ENCODE measurements at places on chromosomes 4 and X.

DNA sequence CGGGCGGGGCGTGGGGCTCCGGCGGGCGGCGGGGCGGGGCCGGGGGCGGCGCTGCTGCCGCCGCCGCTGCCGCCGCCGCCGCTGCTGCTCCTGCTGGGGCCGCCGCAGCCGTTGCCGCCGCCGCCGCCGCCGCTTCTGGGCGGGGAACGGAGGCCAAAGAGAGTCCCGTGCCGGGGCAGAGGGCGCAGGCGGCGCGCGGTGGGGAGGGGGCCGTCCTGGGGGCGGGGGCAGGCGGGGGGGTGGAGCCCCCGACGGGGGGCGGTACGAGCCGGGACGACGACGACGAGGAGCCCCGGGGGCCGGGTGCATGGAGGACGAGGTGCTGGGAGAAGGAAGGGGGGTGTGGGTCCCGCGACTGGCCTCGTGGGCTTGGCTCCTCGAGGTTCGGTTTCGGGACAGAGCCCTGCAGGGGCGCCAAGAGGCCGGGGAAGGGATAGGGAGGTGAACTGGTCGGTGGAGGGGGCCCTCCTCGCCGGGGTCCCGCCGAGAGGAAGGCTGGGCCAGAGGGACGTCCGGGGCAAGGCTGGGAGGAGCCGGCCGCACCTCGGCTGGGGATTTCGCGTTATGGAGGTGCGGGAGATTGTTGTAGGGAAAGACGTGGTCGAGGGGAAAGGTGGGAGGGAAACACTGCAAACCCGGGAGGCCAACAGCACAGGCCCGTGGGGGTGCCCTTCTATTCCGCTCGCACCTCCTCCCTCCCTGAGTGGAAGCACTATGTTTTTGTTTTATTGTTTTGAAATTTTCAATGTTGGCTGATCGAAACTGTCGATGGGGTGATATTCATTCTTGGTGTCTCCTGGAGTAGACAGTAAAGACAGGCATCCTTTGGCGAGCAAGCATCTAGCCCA is 1.9 kb downstream of the BCORL1 start:
- no peak for DNase-seq

GRCh38 chr4:36282503-36283030 is 1.2 kb downstream of the DTHD1 start:
- no peak for DNase-seq

- DNase-seq, result no peak
Observed at GRCh38 chr4:145795521-145795920, 115.6 kb downstream of the C4orf51 start.

DNA sequence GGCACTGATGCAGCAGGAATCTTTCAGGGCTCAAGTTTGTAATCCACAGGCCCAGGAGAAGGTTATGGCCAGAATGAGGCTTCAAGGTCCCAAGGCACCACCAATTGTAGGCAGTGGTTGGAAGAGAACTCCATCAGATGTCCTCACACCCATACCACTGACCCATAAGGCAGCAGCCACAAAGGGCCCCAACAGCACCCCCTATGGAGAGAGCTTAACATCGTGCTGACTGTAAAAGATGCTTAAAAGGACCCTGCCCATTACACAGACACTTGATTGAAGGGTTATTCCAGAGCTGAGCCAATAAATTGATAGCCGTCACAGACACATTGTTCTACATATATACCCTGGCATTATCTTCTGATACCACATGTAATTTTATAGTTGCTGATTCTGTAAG is 113.7 kb downstream of the SOWAHB start:
- no peak for DNase-seq

DNA sequence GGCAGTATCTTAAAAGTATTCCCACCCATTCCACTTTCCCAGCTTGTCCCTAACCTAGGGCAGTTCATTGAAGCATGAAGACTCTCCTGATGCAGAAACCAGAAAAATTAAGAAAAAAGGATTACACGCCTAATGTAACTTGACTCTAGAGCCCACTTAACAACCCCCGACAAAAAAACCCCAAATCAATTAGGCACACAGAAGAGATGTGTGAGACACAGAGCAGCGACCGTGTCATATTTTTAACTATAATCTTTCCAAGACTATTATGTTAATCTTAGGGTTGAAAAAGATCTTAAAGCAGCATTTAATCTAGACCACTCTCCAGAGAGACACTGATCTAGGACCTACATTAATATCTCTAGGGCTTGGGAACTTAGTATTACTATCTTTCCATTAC is 1.3 kb downstream of the YTHDC1 start:
- no peak for DNase-seq

GRCh38 chr4:10006601-10007435 is 14.5 kb downstream of the SLC2A9 start:
- DNase-seq, result no peak

DNA sequence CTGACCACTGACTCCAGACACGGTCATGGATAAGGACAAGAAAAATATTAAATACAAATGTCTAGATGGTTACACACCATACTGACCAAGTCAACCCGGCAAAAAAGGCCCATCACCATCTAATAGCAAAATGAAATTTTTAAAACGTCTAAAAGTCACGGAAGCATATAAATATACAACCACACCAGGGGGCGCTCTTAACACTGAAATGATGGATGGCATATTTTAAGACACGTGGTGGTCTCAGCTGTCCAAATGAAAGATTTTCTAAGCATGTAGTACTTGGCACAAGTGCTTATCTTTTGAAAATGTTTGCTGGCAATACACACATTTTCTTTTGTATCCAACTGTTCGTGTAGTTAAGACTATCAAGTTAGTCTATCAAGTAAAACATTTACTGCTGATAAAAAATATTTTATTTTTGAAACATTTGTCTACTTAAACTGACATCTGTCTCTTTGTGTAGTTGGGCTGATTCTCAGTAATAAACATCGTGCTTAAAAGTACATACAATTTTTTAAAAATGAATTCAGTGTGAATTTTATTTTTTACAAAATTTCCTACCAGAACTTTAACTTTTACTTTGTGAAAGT is 64.6 kb downstream of the COX7B2 start:
- DNase-seq, result peak; percentile 25

DNA sequence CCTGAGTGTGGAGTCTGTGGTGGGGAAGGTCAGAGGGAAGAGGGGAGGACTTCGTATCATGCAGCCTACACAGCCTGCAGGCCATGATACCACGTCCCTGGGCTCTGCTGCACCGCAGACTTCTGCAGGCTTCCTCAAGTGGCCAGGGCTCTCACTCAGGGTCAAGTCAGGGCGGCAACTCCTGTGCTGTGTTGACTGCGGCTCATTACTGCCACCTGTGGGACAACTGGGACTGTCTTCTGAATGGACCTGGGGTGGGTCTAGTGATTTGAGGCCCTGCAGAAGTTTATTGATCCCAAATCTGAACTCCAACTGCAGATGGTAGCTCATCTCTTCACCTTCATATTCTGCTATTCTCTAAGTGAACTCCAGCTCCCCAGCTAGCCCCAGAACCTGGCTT is 167.1 kb downstream of the NSUN7 start:
- no peak for DNase-seq

DNA sequence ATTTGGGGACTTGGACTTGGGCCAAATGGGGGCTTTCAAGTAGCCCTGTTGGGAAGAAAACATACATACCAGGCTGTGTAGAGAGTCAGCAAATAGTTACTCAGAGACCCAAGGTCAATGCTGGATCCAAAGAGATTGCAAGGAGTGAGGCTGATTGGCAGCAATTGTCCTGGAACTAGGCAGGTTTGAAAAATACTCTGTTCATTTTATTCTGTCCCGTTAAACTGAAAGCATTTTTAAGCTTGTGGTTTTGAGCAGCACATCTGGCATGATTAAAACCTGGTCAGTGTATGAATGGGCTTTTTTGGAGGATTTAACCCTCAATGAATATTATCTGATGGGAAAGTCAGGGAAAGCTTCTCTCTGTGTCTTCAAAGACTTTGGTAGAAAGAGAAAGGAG is 294.3 kb upstream of the BOD1L1 start:
- DNase-seq, result no peak

DNA sequence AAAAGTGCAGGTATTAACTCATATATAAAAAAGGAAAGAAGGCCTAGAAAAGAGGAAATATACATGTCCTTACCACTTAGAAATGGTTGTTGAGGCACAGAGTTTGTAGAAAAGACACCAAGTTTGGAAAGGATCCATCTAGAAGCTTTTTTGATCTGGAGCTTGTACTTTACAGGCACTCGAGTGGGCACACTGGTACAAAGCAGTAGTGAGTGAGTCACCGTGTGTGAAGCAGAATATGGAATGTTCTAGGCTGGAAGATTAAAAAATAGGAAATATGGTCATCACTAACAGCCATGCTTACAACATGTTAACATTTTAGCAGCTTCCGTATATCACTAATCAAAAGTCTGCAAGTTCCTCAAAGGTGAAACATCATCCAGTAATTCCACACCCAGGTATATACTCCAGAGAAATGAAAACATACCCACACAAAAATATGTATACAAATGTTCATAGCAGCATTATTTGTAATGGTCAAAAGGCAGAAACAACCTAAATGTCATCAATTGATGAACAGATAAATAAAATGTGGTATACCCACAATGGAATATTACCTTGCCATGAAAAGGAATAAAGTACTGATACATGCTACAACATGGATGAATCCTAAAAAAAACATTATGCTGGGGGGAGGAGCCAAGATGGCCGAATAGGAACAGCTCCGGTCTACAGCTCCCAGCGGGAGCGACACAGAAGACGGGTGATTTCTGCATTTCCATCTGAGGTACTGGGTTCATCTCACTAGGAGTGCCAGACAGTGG is 69.5 kb downstream of the FRYL start:
- no peak for DNase-seq

DNA sequence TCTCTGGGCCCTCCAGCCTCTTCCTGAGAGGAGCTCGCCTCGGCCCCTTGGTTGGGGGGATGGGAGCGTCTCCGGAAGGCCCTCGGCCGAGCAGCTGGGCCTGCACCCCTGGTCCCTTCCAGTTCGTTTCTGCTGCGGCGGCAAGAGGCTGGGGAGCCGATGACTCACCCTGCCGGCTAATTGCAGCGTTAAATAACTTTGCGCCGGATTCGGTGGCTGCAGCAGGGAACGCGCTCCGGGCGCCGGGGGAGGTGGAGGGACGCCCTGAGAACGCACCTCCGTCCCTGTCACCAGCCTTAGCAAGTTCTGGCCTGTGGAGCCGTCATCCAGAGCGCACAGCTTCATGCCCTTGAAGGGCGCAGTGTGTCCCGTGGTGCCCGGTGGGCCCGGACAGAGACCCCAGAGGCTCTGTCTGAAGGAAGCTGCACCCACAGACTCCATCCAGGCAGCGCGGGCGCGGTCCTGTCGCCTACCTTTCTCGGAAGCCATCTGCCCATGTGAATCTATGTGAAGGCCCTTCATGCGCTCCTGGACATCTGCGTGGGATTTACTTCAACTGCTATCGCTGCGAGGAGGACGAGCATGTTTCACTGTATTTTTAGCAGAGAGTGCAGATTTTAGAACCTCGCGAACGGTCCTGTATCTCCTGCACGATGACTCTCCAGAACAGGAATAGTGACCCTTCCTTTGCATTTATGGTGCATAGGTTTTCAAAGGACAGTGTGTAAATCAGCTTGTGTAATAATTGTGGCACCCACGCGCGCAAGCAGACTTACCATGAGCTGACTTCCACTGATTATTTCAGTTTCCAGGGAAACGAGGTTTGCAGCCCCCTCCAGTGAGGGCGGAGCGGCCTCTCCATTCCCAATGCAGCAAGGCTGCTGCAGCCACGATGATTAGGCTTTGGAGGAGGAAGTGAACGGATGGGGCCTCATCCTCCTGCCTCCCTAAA is 1.7 kb upstream of the TMEM271 start:
- no peak for DNase-seq

DNA sequence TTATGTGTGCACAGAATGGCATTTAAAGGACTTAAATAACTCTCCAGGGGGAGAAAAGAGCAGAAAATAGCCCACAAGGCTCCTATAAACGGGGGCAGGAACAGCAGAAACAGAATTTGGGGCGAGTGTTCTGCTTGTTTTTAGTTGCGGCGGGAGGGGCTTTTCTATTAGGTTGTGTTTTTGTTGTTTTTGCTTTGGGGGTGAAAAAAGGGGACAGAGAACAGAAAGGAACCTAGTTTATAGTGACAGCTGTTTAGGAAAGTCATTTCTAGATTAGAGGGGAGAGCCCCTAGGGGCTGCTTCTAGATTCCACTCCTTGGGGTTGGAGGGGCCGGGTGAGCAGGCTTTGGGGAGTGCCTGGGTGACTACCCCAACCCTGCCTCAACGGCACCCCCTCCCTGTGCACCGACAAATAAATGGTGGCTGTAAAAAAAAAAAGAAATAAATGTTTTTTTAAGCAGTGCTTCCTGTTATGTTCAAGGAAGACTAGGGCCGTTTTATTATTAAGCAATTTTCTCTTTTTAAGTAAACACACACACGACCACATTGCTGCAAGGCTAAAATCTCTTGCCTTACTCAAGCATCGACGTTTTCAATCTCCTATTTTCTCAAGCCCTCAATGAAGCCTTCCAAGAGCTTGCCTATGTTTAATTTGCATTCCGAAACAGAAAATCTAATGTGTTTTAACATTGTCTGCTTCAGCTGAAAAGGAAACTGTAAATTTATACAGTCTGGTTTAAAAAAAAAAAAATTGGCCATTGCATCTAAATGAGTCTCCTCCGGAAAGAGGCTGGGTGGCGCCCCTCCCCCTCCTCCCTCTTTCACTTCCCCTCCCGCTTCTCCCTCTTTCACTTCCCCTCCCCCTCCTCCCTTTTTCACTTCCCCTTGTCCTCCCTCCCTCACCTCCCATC is 123.3 kb upstream of the TBL1X start:
- DNase-seq, result peak; percentile 26

- DNase-seq, result no peak
Observed at GRCh38 chr4:111494471-111494870, 650.8 kb upstream of the FAM241A start.

- no peak for DNase-seq
Observed at GRCh38 chr4:182764137-182764536, 153.0 kb downstream of the DCTD start.

DNA sequence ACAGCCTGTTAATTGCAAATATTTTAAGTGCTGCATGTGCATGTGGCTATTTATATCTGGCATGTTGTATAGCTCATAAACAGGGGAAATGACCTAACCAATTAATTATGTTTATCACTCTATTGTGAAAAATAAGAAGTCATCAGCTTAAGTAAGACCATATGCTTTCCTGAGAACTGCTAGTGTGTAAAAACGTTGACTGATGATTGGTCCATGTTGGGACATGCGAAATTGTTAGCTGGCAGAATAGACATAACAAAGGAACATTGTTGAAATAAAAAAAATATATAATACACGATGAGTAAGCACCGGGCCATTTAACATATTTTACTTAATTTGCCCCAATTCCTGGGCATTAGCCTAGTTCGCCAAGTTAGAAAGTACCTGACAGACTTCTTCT is 207.5 kb downstream of the ANK2 start:
- no peak for DNase-seq

GRCh38 chrX:3518870-3519269 is 172.4 kb upstream of the MXRA5 start:
- no peak for DNase-seq
